ENCODE measurements at places on chromosomes 1 and 21.

GRCh38 chr1:226487921-226488320 lies 60.6 kb upstream of the STUM start:
- no peak for DNase-seq

GRCh38 chr21:30268608-30269197 lies 14.0 kb downstream of the KRTAP24-1 start:
- DNase-seq = no peak

DNA sequence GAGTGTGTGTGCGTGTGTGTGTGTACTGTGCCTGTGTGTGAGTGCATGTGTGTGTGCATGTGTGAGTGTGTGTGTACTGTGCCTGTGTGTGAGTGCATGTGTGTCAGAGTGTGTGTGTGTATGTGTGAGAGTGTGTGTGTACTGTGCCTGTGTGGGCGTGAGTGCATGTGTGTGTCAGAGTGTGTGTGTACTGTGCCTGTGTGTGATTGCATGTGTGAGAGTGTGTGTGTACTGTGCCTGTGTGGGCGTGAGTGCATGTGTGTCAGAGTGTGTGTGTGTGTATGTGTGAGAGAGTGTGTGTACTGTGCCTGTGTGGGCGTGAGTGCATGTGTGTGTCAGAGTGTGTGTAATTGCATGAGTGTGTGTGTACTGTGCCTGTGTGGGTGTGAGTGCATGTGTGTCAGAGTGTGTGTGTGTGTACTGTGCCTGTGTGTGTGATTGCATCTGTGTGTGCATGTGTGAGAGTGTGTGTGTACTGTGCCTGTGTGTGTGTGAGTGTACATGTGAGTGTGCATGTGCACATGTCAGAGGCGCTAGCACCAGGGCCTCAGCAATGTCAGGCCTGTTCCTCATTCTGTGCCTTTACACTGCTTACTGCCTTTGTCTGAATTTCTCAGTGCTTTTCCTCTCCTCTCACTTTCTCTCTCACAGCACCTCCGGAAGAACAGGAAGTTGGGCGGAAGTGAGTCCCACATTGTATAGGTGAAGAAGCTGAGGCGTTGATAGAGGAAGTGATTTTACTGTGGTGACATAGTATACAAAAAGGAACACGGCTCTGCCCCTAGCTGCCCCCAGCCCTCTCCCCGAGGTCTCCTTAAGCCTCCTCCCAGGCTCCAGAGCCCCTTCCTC lies 4.9 kb downstream of the SLC5A9 start:
- DNase-seq = peak; percentile 3

GRCh38 chr1:6093071-6093470 lies 47.4 kb downstream of the KCNAB2 start:
- DNase-seq = no peak

DNA sequence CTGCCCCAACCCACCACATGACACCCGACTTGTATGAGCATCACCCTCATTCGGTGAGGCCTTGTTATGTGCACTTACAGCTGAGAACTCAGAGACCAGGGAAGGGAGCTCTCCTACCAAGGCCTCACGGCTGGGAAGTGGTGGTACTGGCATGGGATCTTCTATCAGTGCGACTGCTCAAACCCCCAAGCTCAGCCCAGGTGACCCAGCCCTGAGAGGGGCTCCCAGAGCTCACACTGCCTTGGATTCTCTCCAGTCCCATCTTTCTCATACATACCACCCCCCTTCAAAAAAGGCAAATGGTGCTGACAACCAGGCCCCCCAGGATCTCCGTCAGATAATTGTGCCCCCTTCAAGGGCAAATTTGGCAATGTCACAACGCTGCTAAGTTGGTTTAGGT lies 777 bp upstream of the PLA2G2F start:
- no peak for DNase-seq

DNA sequence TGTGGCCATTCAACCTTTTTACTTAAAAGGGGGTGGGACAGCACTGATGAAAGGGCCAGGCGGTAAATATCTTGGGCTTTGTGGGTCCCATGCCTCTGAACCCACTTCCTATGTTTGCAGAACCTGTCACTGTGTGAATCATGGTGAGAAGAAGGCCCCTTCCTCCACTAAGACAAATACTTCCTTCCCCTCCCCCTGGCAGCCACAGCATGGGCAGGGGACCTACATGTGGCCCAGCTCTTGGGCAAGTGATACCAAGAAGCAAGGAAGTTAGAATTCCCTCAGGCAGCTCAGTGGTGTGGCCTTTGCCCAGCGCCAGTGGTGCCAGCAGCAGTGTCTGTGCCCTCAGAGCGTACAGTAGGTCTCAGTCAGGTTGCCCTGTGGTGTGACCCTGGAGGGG lies 168.6 kb downstream of the TRIM33 start:
- DNase-seq = no peak

DNA sequence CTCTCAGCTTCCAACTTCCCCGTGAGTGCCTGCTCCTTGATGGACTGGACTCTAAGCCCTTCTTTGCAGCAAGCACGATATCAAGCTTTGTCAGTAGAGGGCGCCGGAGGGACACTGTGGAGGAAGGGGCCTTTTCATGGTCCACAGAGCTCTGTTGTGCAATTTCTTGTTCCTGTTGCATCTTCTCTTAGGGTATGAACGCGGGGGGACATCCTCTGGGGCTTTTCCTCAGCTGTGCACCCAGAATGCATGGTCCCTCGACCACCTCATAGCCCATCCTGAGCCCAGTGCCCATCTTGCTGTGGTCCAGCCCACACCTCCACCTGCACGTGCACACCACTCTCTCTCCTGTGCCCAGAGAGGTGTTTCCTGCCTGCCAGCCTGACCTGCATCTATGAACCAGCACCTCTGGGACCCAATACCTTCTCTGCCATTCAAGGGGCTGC lies 556.8 kb downstream of the PTPRU start:
- peak; percentile 61 for DNase-seq

GRCh38 chr1:5936621-5937372 lies 55.4 kb downstream of the NPHP4 start:
- DNase-seq = no peak

DNA sequence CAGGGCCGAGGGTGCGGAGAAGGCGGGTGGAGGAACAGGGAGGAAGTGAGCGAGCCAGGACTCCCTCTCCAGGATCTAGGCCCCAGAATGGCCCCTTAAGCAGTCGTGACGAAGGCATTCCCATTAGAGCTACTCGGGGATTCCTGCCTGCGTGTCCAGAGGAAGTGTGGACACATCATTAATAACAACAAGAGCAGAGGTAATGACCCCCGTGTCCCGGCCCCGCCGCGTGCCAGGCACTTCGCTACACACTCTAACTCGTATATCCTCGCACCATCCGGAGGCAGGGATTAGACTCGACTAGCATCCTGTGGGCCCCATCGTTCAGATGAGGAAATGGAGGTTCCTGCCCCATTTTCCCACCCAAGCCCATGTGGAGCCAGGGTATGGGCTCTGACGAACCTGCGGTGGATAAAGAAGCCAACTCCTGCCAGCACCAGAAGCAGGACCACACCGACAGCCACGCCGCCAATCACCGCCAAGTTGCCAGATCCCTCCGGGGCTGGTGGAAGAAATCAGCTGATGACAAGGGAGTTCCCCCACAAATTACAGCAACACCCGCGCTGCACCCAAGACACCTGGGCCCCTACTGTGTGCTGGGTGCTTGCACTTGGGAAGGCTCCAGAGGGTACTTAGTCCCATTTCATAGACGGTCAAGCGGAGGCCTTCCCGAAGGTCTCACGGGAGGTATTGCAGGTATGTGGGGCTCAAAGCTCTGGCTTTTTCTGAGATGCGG lies 21.6 kb downstream of the EPHA2 start:
- no peak for DNase-seq

DNA sequence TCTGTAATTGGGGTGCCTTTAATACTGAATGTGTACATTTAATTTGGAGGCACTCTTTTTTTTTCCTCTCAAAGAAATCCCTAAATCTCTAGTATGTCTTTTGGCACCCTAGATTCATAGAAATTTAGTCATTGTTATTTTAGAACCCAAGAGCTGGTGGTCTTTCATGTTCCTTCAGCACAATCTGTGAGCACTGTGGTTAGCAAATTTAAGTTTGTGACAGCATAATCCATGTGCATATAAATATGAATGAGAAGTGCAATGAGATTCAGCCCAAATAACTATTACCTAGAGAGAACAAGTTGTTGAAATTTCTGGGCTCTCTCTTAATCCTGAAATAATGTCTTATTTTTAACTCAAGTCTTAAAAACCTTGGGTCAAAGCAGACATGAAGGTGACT lies 4.5 kb downstream of the PPP1R8 start:
- no peak for DNase-seq

DNA sequence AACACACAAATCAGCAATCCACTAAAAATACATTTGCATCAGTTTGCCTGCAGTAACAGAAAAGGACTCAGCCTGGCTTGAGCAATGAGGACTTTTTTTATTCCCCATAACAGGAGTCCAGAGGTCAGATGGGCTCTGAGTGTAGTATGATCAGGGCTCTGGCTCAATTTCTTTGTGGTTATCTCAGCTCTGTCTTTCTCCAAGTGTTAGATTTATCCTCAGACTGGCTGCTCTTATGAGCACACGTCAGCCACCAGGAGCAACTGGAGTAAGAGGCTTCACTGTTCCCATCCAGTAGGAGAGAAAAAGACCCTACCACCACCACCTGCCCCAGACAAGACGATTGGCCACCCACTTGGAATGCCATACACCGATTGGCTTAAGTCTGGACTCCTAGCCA lies 36.2 kb upstream of the KLHDC7A start:
- no peak for DNase-seq

GRCh38 chr1:201399352-201400126 lies 415 bp upstream of the LAD1 start:
- no peak for DNase-seq

DNA sequence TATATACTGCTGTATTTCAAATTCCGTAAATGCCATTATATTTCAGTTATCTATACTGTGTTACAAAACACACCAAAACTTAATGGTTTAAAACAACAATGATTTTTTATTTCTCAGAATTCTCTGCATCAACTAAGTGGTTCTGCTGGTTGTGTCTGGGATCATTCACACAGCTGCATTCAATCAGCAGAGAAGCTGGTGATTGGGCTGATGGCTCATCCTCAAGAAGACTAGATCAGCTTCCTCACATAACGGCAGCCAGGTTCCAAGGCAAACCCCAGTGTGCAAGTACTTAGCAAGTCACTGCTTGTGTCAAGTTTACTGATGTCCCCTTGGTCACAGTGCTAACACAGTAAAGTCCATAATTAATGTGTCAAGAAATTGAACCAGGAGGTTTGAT lies 86.3 kb upstream of the VANGL1 start:
- no peak for DNase-seq

- no peak for DNase-seq
These were observed 7.0 kb upstream of the HEYL start for GRCh38 chr1:39646232-39647081.
